ENCODE measurements at places on chromosomes 5 and 9.

- no peak for DNase-seq
These were observed 23.0 kb upstream of the C9 start for GRCh38 chr5:39387293-39387692.

DNA sequence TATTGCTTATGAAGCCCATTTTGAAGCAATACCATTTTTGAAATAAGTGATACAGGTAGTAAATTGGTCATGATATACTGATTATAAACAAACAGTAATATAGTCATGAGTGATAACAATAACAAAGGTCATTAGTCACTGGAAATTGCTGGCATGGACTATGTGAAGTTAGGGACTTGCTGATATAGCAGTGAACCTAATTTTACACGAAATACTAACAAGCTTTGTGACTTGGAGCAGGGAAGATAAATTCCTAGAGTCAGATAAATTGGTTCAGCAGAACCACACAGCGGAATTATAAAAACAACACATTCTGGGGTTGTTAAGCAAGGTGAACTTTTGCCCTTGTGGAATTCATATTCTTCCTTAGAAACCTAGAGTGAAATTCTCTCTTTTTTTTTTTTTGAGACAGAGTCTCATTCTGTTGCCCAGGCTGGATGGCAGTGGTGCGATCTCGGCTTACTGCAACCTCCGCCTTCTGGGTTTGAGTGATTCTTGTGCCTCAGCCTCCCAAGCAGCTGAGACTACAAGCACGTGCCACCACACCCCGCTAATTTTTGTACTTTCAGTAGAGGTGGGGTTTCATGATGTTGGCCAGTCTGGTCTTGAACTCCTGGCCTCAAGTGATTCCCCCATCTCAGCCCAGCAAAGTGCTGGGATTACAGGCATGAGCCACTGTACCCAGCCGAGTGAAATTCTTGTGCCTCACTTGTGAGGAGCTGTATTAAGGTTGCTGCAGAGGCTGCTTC lies 6.0 kb downstream of the UGCG start:
- DNase-seq, result no peak

GRCh38 chr5:99926463-99926862 lies 608.7 kb upstream of the FAM174A start:
- no peak for DNase-seq

DNA sequence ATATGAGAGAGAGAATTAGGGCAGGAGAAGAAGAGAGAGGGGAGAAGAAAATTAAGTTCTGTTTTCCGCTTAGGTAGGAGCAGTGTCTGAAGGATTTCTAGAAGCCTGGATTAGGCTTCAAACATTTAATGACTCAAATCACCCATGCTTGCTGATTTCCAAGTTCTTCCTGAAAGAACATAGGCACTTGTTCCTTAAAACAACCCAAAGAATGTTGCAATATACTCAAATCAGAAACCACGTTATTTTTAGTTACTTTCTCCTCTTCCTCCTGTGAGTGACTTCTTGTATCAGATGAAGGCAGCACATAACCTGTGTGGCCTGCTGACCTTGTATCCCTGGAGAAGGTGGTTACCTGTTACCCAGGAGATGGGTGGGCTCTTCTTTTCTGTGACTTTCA lies 351.5 kb upstream of the KLF4 start:
- no peak for DNase-seq

GRCh38 chr9:33375841-33376321 lies 26.5 kb downstream of the AQP7 start:
- no peak for DNase-seq

DNA sequence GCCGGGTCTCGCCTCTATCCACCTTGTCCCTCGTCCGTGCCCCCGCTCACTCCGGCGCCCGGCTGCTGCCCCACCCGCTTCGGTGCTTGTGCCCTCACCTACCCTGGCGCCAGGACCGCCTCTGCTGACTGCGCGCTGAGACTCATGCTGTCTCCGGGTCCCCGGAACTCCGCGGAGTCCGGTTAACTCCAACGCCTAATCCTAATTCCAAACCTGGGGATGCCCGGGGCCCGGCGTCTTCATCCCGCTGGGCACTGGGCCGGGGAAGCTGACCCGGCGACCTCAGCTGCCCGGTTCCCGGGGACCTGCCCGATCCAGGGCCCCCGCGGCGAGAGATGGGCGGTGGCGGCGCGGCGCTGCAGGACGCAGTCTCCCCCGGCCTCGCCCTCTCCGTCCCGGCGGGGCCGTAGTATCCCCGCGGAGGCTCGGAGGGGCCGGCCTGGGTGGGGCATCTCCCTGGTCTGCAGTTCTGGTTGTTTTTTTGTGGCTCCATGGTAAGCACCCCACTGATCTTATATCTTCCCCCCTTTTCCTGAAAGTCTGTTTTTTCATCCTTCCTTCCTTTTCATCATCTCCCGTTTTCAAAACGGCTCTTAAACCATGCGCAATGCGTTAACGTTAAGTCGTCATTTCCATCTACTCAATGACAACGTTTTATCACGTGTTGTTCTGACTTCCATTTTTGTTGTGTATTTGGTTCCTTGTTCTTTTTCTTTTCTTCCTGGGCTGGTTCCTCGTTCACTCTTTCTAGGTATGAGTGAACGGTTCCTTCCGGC lies 41.1 kb upstream of the PLEKHG4B start:
- DNase-seq, result no peak

- DNase-seq, result no peak
These were observed 31.7 kb downstream of the GLT6D1 start for GRCh38 chr9:135607401-135608293.

- no peak for DNase-seq
These were observed 22.9 kb downstream of the PROP1 start for GRCh38 chr5:177973066-177973635.

DNA sequence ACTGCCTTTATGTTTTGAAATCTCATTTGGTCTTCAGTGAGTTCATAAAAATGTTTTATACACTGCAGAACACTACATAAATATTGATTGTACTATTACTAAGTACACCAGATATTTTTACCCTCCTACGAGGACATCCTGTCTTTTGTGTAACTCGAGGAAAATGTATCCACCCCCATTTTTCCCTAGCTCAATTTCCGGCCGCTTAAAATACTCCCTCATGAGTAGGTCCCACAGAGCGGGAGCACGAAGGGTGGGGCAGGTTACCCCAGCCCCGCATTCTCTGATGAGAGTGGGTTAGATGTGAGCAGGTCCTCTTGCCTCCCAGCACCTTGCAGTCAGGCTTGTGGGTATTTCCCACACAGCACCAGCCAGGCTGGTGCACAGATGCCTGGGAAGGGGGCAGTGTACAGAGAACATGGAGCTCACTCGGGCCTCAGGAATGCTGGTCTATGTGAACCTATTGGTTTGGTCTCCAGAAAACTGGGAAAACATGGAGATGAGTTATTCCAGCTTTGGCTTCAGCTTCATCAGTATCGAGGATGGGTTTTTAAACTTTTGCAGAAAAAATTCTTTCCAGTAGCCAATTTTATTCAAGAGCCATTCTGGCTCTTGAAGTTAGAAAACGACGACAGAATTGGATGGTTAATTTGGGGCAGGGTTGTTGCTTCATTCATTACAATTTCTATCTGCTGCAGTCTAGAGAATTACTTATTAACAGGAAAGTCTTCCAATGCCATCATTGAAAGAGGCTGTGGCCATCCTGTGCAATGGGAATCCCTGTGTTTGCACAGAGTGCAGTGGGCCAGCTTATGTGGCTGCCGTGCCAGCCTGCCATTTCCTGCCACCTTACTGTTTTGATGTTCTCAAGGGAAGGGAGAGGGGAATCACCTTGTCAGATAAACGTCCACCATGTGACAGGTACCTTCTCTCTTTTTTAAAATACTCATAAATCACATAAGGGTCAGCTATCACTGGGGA lies 73.2 kb downstream of the WDR41 start:
- DNase-seq, result no peak

- DNase-seq, result no peak
These were observed 7.9 kb upstream of the NINJ1 start for GRCh38 chr9:93141771-93142483.

DNA sequence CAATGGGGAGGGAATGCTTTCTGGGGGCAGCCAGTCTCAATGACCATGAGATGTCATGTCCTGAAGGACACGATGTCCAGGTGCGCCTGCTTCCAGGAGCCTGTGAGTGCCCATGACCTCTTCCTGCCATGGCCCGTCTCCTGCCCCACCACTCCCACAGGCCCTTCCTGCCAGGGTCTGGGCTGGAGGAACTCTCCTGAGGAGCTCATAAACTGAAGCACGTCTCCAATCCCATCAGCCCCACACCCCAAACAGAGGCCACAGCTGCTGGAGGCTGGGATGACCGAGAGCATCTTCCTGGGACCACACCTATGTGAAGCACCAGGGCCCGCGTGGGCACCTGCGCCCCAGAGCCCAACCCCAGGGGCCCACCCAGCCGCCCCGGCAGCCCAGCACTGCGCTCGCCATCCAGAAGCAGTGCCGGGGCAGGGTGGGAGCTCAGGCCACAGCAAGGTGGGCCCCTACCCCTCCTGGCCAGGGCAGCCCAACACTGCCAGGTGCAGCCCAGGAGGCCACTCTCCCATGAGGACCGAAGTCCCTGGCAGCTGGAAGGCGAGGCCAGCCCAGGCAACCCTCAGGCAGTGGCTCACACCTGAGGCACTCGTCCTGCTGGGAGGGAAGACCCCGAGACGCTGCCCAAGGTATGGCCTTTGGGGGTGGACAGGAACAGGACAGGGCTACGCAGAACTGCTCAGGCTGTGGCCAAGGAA lies 53.9 kb upstream of the UBAC1 start:
- no peak for DNase-seq

DNA sequence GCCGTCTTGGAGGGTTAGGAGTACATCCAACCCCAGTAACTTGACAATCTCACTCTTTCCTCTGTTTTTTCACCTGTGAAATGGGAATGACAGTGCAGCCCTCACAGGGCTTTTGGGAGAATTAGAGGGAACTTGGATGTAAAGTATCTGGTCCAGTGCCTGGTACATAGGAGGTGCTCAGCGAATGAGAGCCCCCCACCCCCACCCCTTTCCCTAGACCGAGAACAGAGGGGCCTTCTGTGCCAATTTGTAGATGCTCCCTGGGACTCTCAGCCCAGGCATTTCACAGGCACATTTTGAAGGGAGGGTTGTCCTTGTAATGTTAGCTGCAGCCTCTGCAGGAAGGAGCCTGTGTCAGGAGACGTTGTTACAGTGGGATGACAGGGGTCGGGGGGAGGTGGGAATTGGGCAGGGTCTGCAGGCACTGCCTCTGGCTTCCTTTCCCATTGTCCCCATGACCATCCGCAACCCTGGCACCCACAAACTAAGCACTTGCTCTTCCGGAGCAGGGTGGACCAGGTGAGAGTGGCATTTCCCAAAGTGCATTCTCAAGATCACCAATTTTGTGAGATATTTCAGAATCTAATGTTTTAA lies 47.0 kb downstream of the AMBP start:
- DNase-seq, result no peak

DNA sequence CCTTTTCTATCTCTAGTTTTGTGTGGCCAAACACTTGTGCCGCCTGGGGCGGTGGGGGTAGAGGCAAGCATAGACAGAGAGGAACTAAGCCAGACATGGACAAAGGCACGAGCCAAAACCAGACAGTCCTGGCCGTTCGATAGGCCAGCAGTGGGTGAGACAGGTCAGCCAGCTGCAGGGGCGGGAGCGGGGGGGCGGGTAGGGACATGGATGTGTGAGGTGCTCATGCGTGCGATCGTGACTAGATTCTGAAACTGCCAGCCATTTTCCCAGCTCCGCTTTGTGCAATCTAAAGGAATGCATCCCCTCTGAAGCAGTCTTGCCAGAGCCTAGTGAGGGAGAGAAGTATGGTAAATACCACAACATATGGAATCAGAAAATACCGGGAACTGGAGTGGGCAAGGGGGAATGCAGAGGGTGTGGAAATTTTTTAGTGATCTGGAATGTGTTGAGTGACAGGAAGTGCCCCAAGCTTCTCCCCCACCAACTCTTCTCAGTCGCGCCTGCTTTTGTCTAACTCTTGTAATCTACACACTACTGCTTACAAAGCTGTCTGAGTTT lies 111.9 kb downstream of the NR6A1 start:
- DNase-seq, result peak; percentile 70

DNA sequence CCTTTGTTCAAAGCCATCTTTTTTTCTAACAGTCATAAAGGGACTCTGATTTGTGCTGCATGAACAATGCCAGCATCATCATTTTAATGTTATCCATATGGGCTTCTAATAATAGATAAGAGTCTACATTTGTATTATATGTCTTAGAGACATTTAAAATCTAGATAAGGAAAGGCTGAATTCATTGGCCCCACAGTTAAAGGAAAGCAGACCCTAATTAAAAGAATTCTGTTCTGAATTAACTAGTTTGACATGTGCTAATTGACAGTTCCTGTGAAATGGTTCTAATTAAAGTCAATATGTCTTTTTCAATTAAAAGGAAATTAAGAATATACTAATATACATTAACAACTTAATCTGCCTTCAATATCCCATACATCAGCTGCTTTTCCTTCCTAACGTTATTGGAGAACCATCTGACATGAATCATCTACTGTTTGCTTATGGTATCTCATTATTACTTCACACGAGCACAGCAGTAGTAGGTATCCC lies 104.7 kb downstream of the NR2F1-AS1 start:
- no peak for DNase-seq

- no peak for DNase-seq
These were observed 13.5 kb downstream of the NDST1 start for GRCh38 chr5:150521522-150521817.

- DNase-seq, result no peak
These were observed 23.8 kb downstream of the C5 start for GRCh38 chr9:121026260-121026691.

DNA sequence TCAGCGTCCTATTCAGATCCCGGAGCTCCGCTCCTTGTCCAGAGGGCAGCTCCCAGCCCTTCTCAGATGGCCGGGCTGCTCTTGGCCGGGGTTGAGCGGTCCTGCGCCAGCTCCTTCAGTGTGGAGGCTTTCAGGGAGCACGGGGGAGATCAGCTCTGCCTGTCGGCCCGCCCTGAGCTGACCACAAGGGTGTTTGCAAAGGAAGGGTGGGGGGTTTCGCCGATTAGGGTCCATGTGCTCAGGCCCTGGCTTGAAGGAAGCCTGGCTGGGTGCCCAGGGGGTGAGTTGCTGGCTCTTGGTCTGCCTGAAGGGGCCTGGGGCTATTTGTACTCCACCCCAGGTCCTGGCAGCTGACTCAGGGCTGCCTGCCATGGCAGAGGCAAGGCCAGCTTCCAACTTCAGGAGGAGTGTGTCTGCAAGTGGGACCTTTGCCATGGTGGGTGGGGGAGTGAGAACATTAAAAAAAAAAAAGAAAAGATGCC lies 250.1 kb upstream of the KLF4 start:
- no peak for DNase-seq

DNA sequence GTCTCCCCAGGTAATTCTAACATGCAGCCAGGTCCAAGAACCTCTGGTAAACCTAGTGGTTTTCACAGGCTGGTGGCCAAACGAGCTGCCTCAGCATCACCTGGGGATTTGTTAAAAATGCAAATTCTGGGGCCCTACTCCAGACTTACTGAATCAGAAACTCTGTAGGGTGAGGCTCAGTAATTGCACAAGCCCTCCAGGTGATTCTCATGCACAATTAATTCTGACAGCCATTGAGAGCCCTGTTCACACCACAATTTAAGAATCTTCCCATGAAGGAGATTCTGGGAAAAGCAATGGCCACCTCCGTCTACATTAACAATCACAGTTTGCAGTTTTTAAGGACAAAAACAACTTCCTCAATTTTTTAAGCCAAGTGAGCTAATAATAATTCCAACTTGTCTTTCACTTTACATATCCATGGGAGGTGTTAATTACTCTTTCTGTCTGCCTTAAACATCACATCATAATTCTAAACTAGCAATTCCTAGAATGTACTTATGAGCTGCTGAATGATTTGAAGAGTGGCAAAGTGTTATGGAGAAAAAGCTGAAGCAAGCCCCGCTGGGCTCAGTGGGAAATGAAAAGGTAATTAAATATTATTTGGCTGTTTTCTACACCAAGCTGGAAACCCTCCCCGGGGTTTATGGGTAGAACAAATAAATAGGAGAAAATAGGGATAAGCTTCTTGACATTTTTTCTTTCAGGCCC lies 70.0 kb downstream of the GLDC start:
- no peak for DNase-seq

GRCh38 chr5:98066910-98067309 lies 706.6 kb upstream of the RGMB start:
- no peak for DNase-seq

Measured in bone marrow (tissue), 2 donors.